ENCODE measurements at places on chromosomes 1 and 21.

DNA sequence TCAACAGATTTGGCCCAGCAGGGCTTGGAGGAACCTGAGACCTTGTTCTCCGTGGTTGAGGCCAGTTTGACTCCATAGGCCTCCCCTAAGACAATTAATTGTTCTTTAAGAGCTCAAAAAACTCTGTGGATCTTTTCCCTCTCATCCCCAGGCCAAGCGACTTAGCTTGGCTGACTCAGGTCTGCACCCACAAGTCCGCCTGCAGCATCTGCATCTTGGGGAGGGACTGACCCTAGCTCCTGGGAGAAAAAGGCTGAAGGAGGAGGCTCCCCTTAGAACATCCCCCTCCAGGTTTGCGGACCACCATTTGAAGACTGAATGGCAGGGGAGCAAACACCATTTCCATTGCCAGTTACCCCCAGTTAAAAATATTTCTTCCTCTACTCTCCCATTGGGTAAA is 1.5 kb upstream of the HES2 start:
- DNase-seq = no peak

GRCh38 chr1:38991638-38992411 is 749 bp downstream of the AKIRIN1 start:
- peak; percentile 40 for DNase-seq

GRCh38 chr1:29858646-29859045 is 622.3 kb downstream of the PTPRU start:
- DNase-seq = no peak

DNA sequence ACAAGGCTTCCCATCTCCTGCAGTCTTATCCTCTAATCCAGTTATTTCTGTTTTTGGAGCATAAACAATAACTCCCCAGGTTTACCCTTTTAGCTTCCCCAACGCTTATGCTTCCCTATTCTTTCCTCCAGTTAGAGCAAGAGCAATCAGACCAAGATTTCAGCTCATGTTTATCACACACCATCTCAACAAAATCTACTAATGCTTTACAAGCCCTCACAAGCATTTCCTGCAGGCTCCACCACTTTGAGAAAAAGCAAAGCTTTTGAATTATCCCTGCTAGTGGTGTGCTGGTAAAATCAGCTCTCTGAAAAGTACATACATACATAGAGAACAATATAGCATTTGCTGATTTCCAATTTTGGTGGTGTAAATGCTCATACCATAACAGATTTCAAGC is 92.9 kb downstream of the EDEM3 start:
- no peak for DNase-seq

DNA sequence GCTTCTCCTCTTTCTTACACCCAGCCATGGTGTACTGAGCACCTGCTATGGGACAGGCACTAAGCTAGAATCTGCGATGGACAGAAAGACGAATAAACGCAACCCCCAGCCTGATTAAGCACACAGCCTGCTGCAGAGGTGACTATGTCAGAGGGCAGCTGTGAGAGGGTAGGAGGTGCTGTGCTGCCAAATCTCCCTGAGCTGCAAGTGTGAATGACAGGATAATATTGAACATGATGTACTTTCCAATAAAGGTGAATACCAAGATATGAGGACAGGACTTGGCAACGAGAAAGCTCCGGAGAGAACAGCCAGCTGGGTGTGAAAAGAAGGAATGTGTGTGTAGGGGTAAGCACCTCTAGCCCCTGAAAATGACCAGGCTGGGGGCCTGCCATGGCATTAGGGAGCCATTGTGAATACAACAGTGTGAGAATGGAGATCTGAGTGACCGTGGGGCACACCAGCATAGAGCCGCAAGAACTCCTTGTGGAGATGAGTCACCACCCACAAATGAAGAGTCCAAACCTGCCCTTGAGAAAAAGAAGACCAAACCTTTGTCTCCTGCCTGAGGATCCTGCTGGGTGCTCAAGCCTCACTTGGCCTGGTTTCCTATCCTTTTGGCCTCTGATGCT is 83.0 kb upstream of the ATF3 start:
- DNase-seq = no peak

DNA sequence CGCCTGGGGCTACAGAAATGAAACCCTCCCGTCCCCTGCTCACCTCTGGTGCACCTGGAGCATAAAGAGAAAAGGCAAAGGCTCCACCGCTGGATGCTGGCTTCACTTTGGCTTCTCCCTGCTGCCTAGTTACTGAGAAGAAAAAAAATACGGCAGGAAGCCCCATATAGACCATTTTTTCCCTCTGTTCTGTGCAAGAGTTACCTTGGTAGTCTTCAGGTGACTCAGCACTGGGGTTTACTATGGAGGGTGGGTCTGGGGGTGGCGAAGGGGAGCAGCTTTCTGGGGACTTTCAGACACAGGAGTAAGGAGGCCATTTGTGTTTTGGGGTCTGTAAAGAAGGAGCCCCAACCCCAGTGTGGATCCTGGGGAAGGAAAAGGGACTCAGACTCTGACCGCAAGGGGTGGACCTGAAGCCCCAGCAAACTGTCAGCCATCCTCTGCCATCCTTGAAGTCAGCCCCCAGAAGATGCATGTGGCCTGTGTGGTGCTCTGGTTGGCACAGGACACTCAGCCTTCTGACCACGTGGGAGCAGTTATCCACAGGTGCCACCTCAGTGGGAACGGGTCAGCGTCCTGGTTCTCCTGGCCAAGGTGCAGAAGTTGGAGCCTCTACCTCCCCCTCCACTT is 25.9 kb upstream of the EPS8L3 start:
- no peak for DNase-seq

DNA sequence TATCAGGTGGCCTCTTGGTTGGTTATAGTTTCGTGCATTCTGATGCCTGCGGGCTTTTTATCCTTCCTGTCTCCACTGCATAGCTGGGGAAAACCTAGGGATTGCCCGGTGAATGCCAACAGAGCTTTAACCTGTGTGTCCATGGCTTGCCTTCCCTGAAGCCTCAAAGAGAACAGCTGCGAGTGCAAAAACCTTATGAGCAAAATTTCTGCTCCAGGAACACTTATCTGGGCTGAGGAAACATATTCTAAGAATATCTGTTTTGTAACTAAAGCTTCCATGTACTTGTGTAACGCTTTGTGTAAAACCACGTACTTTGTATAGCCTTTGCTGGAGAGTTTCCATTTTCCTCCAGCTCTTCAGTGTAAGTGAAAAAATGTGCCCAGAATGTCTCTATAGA is 7.2 kb downstream of the CNST start:
- DNase-seq = no peak

DNA sequence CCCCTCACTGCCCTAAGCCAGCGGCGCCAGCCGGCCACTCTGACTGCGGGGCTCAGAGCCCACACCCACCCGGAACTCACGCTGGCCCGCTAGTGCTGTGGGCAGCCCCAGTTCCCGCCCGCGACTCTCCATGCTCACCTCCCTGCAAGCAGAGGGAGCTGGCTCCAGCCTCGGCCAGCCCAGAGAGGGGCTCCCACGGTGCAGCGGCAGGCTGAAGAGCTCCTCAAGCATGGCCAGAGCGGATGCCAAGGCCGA is 41.5 kb downstream of the SLC2A1 start:
- no peak for DNase-seq

DNA sequence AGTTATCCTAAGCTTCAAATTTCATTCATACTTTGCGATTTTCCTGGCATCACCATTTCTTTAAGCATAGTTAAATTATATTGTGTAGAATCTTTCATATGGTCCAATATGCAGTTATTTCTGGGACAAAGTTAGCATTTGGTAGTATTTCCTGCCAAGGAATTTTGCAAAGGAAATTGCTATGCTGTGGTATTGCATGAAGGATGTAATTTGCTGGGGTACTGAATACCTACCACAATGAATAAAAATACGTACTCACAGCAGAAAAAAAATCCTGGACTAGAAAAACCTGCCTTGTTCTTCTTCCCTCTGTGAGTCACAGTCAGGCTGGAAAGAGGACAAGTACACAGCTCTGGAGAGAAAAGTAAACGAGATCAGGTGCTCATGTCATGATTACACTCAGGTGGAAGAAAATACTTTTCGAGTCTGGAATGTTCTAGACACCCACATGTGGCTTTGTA is 241.2 kb downstream of the PTBP2 start:
- DNase-seq = peak; percentile 96

All from brain (organoid and tissue), 16 donors.